ENCODE measurements at places on chromosomes 7 and 10.

GRCh38 chr7:36116347-36117202, 36.5 kb upstream of the EEPD1 start:
- no peak for DNase-seq

GRCh38 chr10:47253651-47254375, 46.2 kb upstream of the GDF10 start:
- no peak for DNase-seq

DNA sequence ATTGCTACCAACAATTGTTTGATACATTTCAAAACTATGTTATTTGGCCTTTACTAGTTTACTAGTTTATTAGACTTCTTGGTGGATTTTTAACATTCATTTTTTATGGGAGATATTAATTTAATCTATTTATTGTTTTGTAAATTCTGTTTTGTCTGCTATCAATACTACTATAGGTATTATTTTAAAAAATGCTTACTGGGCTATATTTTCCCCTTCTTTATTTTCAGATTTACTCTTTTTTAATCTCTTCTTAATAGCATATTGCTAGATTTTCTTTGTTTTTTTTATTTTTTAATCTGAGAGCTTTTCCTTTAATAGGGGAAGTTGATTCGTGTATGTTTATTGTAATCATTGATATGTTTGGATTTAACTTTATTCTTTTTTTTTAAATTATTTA, 147.5 kb downstream of the CDK14 start:
- no peak for DNase-seq

- DNase-seq, result no peak
Measured at GRCh38 chr7:13174991-13175390, 487.6 kb downstream of the ARL4A start.

DNA sequence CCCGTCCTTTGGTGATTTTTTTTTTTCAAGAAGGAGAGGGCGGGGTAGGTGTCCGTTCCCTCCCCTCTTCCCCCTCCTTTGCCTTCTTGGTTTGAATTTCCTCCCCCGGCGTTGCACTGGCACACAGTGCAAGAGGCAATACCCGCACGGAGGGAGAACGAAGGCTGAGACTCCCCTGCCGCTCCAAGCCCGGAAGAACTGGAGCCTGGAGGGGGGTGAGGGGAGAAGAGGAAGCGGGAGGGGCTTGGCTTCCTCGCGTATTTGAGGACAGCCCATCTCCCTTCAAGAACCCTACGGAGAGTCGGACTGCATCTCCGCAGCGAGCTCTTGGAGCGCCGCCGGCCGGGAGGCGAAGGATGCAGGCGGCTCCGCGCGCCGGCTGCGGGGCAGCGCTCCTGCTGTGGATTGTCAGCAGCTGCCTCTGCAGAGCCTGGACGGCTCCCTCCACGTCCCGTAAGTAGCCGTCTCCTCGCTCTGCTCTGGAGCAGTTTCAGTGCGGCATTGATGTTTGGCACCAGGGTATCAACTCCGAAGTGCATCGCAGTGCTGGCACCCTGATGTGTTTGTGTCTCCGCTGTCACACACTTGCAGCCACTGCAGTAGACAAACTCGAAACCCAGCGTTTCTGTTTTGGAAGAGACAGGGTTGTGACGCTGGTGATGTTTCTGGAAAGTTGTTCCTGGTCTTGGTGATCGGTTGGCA, at the start of gene CNTNAP2:
Gene CNTNAP2 (plus strand): TSS at position 281 of the 702 bp plus-strand sequence. CDS start 76 bp downstream, at position 357.
- DNase-seq, result no peak

GRCh38 chr7:71976645-71977044, 435.5 kb downstream of the CALN1 start:
- DNase-seq, result no peak

DNA sequence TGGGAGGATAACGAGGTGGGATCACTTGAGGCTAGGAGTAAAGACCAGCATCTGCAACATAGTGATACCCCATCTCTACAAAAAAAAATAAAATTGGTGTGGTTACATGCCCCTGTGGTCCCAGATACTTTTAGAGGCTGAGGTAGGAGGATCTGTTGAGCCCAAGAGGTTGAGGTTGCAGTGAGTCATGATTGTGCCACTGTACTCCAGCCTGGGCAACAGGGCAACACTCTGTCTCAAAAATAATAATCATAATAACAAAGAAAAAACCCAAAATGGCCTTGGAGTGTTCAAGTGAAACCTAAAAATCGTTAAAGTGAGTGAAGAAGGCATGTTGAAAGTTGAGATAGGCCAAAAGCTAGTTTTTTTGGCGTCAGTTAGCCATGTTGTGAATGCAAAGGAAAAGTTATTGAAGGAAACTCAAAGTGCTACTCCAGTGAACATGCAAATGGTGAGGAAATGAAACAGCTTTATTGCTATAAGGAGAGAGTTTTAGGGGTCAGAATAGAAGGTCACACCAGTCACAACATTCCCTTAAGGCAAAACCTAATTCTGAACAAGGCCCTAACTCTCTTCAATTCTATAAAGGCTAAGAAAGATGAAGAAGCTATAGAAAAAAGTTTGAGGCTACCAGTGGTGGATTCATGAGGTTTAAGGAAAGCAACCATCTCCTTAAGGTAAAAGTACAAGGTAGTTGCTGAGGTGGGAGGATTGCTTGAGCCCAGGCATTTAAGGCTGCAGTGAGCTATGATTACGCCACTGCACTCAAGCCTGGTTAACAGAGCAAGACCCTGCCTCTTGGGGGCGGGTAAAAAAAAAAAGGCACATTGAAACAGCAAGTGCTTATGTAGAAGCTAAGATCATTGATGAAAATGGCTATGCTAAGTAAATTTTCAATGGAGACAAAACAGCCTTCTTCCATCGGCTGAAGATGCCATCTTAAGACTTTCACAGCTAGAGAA, 45.4 kb upstream of the STOX1 start:
- DNase-seq, result no peak

DNA sequence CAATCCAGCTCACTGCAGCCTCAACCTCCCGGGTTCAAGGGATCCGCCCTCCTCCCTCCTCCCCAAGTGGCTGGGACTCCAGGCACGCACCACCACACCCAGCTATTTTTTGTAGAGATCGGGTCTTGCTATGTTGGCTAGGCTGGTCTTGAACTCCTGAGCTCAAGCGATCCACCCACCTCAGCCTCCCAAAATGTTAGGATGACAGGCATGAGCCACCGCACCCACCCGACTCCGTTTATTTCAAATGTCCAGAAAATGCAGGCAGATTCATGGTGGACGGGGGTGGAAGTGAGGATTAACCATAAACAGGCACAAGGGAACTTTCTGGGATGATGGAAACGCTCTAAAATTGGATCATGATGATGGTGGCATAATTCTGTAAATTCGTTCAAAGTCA, 84.5 kb upstream of the DNAAF5 start:
- DNase-seq, result no peak

Data from erythroblast (primary cell).